SIG-M5 (cell line): ENCODE measurements at places on chromosomes 4 and X.

- DNase-seq: no peak
These were observed 1.5 kb downstream of the P2RY8 start for GRCh38 chrX:1535241-1536041.

GRCh38 chr4:91935217-91935616 lies 368.5 kb upstream of the GRID2 start:
- DNase-seq: no peak

DNA sequence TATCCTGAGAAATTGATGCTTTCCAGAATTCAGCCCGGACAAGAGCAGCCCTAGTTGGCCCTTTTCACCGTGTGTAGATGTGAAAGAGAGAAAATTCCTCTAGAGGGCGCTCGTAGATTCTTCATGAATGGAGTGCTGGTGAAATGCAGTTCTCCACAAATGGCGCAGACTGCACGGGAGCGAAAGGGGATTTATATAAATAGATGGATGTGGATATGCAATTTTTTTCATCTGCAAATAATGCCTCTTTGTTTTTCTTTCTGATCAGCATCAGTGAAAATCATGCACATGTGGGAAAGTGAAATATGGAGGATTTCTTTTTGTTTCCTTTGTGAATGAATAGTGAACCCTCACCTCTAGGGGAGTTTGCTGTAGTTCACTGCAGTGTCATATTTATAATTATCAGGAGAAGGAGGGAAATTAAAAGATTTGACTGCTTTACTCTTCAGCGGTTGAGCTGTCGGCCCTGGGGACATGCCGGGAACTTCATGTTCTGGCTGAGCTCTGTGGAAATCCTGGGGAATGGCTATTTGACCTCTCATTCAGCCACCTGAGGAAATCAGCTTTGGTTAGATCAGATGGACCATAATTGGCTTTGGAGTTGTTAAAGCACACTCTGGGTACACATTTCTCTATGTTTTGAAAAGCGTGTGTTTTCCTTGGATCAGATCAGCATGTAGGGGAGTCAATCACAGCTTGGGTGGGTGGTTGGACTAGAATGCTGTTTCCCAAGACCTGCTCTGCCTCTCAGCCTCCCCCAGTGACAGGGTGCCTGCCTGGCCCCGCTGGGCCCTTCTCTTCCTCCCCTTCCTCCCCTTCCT lies 115.0 kb upstream of the SHISA3 start:
- no peak for DNase-seq

GRCh38 chr4:140947506-140947905 lies 185.8 kb downstream of the RNF150 start:
- DNase-seq: no peak

DNA sequence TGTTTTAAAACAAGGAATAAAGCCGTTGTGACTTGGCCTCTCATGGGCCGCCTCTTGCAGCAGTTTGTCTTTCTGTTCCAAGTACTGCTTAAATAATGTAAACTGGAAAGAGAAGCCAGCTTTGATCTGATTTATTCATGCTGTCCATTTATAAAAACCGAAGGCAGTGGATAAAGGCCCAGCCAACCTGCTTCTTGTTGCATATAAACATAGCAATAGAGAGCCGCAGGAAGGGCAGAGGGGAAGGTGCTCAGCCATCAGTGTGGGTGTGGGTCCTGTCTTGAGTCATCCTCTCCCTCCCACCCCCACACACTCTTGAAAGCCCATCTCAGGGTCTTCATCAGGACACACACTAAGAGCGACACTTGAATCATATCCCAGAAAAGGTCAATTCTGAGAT lies 187.9 kb upstream of the FAM9B start:
- DNase-seq: no peak

DNA sequence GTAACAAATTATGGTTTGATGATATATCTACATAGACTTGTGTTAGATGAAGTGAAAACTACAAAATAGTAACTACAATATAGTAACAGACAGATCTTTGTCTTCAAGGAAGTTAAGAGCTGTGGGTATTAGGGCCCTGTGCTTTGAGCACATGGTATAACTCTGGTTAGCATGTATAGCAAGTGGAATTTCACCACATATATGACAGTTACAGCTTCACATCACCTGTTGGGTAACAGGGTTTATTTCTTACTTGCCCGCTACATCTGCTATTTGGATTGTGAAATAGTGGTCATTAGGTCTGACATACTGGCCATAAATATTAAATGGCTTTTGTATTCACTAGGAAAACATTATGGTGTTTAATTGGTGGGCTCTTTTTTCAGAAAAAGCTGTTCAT lies 20.2 kb downstream of the OFD1 start:
- no peak for DNase-seq
